Posterior cingulate gyrus (tissue), 11 donors: ENCODE measurements at places on chromosomes 4 and X.

DNA sequence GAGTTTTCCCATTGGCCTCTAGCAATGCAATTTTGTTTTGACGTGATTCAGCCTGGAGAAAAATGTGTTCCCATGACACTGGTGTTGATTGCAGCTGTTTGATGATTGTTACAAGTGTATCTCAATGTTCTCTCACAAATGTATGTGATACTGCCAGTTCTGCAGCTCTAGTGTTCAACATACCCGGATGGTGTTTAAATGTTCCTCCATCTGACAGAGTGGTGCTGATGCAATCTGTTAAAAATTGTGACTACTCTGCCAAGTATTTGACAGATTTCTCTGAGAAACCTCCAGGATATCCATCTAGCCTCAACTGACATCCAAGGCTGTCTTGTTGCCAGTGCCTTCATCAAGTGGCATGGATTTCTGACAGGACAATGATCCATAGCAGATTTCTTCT, 657.2 kb upstream of the DIAPH2 start:
- no peak for DNase-seq

- DNase-seq: no peak
Observed at GRCh38 chr4:86683983-86684382, 89.9 kb downstream of the PTPN13 start.

- no peak for DNase-seq
Observed at GRCh38 chrX:134194915-134195314, 42.1 kb upstream of the CCDC160 start.

- no peak for DNase-seq
Observed at GRCh38 chrX:121456315-121456714, 408.9 kb downstream of the GLUD2 start.

DNA sequence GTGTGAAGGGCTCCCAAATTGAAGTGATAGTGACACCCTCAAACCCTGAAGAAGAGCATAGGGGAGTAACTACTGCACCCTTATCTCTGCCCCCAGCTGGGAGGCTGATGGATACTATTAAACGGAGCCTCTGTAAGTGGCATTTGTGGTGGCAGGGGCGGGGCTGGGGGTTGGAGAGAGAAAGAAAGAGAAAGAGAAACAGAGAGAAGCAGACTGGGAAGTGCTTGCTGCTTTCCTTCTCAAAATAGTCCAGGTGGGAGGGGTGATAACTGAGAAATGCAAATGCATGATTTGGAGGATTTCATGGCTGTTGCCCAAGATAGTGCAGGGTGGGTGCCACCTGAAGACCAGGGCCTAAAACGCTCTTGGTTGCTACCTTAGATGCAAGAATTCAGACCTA, 253.5 kb upstream of the GATB start:
- no peak for DNase-seq

DNA sequence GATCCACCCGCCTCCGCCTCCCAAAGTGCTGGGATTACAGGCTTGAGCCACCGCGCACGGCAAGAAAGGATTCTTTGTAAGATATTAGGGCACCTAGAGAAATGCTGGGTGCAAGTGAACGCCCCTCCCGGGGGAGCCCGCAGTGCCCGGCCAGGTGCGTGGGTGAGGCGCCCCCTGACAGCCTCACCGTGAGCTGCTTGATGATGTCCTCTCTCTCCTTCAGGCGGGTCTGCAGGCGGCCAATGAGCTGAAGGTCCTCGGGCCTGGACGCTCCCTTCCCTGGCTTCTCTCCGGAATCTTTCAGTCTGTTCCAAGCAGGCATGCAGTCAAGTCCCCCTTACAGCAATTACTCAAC, 21.9 kb downstream of the MED28 start:
- DNase-seq: no peak

- no peak for DNase-seq
Observed at GRCh38 chr4:172692701-172693100, 475.9 kb upstream of the GALNT7 start.

- DNase-seq: peak; percentile 17
Observed at GRCh38 chr4:80189956-80190677, 7.2 kb upstream of the PRDM8 start.

GRCh38 chr4:98166025-98166730, 22.9 kb upstream of the STPG2 start:
- no peak for DNase-seq

DNA sequence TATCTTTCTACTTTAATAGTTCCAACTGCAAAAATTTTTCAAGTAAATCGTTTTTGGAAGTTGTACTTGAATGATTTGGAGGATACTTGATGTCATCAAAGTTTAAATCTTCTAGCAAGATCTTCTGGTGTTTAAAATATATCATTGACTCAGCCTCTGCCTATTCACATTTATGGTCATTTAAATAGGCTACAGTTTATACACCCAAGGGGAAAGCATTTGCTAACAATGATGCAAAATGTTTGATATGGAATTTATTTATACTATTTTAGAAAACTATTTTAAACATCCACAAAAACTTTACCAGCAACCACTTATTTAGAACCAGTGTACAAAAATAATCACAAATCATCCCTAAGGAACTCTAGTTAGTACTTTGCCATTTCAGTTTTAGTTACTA, 123.3 kb upstream of the STIM2 start:
- DNase-seq: no peak

DNA sequence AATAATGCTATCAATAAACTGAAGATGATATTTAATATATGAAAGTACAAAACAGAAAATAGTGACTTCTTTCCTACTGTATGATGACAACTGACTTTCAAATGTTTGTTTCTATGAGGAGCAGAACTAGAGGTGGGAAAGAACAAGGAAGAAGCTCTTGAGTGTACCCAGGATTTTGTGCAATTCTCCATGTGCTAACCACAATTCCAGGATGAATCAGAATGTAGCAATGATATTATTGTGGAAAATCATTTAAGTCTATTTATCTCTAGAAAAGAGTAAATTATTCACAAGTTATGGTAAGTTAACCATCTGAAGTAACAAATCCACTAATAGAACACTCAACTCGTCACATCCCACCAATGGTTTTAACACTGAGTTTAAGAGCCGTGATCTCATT, 324.1 kb upstream of the EMCN start:
- no peak for DNase-seq

- DNase-seq: no peak
Observed at GRCh38 chrX:85993539-85994197, 53.7 kb downstream of the CHM start.

DNA sequence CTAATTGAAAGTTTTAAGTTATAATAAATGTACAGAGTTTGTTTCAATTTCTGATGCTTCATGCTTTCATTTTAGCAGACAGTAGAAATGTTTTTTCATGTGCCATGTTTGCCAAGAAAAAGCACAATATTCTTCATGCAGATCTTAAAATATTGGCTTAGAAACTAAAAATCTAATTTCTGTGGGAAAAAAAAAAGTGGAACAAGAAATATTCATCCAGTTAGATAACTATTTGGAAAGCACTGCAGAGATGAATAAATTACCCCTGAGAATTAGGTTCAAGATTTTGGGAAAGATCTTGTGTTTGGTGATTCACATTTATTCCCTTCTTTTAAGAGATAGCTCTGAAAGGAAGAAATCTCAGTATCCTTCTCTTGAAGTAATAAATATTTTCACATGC, 912.5 kb downstream of the C4orf33 start:
- DNase-seq: no peak

- DNase-seq: no peak
Observed at GRCh38 chr4:118825799-118826198, 10.1 kb downstream of the SEC24D start.

DNA sequence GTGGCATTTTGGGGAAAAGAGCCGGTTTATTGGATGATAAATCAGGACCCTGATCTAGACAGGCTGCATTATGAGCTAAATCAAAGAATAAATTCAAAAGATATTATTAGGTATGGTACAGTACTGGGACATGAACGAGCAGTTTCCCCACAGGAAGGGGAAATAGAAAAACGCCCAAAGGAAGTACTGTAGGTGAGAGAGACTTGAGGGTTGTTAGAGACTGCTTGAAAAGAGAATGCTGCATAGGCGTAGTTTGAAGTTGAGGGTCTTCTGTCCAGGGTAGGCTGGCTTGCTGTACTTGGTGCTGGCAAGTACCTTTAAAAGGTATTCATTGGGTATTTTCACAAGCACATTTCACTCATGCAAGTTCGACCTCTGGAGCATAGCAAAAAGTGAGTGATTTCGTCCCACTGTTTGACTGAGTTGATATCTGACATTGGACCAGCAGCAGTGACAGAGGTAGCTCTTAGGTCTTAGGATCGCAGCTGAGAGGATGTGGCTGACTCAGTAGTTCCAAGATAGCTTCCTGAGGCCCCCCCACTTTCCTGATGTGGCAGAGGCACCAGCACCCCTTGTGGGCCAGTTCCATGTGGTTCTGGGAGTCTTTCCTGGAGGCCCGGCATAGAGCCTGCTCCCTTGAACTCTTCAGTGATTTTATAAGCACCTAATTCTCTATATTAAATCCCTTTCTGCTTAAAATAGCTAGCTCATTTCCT, 64.3 kb downstream of the TMEM131L start:
- no peak for DNase-seq

DNA sequence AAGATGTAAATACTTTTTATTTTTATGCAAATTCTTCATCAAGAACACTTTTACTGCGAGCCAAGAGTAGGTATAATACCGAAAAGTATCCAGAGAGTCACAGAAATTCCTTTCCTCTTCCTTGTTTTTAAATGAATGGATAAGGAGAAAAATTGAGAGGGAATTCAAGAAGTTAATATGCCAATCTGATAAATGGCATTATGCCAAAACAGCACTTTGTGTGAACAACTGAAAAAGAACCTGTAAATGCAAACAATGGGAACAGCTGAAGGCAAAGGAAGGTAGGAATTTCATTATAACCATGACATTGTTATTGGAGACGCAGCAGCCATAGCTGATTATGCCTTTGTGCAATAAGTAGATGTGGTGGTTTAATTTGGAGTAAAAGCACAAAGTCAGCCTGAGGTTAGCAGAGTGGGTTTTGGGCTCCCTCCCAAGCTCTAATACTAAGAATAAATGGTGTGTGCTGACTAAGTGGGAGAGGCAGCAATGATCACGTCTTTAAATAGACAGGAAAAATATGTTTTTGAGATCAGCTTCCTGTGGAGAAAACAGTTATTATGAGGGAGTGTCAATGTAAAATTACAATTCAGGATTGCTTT, 209.8 kb upstream of the NDST4 start:
- no peak for DNase-seq

DNA sequence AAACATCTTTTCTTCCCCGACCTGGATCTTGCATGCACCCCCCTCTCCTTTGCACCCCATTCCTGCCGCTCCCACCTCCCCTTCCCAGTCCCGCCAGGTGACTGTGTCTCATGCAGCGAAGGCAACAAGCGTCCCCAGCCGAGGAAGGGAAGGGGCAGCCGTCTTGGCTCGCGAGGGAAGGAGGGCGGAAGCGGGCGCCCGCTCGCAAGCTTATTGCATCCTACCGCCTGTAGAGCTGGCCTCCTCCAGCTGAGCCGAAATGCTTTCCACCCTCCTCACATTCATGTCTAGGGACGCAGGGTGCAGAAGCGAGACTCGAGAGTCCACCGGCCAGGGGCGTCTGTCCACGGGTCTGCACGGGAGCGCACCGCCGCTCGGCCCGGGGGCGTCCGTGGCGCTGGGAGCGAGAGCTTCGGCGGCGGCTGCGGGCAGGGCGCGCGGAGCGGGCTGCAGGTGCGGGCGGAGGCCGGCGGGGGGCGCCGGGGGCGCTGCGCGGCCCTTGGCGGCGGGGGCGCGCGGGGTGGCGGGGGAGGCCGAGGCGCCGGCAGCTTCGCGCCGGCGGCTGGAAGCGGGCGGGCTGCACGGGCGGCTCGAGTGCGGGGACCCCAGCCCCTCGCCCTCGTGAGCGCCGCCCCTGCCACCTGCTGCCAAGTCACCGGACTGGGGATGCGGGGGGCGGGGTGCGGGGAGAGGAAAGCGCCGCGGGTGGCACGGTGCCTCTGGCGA, at the start of gene KCNIP4:
TSS of gene KCNIP4 (minus strand) at position 426 of the 726 bp plus-strand sequence.
- DNase-seq: peak; percentile 87

- DNase-seq: no peak
Observed at GRCh38 chrX:10656214-10656613, 35.8 kb upstream of the MID1 start.
